Fibroblast of skin of right biceps (primary cell): ENCODE measurements at places on chromosomes 6 and 20.
A peak's percentile ranks its signal among the peaks of the same experiment; 100 is the strongest.

DNA sequence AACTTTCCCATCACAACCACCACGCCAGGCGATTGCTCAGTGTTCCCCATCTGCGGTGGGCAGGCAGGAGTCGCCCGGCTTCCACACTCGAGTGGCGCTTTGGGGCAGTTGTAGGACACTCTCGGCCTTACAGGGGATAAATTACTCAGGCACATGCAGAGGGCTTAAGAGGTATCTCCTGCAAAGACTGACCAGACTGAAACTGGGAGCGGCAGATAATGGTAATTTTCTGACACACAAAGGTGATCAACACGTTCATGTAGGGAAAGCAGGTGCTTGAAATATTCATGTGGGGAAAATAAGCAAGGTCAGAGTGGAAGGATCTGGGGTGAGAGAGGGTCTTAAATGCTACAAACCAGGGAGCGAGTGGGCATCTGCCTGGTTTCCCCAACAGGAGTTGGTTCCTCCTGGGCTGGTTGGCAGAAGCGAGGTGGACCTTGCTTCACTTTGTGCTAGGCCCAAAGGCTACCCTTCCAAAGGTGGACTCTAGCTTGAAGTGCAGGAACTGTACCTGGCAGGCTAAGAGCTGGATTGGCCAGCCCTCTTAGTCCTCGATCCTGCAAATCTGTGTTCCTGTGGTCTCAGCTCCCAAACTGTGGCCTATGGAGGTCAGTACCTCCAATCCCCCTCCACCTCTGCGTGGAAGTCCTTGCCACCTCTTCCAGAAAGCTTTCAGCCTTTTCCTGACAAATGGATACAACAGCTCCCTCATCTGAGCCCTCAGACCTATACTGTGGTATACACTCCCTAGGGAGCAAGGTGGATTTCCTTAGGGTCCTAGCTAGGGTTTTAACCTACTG is 16.7 kb downstream of the PLAGL2 start:
- DNase-seq: no peak

- DNase-seq: no peak
Observed at GRCh38 chr6:133198725-133199124, 42.4 kb upstream of the EYA4 start.

DNA sequence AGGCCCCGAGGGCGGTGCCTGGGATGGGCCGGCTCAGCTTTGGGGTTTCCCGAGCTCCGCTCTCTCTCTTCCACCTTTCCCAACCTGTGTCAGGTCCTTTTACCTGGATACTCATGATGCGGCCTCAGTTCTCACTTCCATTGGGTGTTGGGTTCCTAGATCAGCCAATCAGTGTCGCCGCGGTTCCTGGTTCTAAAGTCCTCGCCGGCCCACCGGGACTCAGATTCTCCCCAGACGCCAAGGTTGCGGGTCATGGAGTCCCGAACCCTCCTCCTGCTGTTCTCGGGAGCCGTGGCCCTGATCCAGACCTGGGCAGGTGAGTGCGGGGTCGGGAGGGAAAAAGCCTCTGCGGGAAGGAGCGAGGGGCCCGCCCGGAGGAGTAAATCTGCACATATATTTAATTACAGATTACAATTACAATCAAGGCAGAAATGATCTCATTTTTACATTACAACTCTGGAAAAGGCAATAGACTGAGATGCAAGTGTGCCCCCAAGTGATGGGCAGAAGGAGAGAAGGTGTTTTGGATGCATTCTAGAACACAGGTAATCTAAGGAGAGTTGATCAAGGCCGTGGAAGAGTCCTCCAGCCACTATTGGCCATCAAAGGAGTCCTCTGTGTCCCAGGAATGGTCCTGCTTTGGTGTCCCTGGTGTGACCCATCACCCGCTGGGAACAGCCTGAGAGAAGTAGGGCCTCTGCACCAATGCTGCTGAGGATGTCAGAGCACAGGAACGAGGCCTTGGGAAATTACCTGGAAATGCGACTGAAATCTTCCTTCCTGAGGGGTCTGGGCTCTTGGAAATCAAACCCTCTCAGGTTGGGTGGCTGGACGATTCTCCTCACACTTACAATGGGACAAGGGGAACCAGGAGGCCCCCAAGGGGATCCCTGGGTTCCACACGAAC is 34.7 kb upstream of the MICB start:
- DNase-seq: peak; percentile 47

DNA sequence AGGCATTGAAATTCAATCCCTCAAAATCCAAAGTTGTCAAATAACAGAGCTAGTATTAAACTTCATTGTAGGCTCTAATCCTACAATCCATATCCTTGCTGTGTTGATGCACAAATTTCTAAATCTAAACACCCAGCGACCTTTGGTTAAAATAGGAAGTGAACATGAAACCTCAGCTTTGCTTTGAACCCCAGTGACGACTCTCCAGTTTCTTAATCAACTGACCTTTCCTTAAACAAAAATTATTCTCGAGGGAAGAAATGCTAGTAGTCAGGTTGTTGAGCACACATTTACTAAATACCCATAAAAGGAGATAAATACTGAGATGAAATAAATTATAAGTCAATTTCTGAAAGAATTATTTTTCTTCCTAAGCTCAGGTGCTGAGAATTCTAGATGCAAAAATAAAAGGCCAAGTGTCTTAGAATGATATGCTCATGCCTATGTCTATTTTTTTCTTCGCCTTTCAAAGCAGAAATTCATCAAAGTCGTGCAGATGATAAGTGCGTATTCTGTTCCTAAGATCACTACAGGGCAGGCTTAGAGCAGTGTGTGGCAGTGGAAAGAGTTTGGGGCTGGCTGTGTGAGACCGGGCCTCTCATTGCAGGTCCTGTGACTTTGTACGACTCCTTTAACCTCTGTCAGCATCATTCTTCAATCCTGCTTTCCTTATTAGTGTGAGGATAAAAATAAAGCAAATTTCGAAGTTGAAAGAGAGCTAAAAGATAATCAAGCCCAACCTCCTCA is 208.7 kb downstream of the PRL start:
- DNase-seq: no peak

- DNase-seq: peak; percentile 94
Observed at GRCh38 chr6:145756170-145756662, 20.9 kb upstream of the EPM2A start.

GRCh38 chr20:37657924-37658804 is 35.7 kb upstream of the CTNNBL1 start:
- no peak for DNase-seq

DNA sequence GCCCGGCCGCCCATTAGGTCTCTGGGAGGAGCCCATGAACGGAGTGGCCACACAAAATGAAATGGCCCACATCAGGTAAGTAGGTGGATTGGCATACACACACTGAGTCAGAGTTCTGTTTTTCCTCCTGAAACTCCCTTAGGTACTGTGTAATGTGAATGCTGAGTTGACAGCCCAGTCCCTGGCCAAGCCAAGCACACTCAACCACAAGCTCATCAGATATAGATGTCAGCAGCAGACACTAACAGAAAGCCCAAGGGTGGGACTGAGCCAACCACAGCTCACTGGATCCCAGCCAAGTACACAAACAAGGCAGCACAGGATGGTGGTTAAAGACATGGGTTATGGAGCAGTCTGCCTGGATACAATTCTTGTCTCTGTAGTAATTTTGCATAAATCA is 403.4 kb downstream of the GJA1 start:
- DNase-seq: peak; percentile 84
